ENCODE measurements at places on chromosomes 6 and 20.

DNA sequence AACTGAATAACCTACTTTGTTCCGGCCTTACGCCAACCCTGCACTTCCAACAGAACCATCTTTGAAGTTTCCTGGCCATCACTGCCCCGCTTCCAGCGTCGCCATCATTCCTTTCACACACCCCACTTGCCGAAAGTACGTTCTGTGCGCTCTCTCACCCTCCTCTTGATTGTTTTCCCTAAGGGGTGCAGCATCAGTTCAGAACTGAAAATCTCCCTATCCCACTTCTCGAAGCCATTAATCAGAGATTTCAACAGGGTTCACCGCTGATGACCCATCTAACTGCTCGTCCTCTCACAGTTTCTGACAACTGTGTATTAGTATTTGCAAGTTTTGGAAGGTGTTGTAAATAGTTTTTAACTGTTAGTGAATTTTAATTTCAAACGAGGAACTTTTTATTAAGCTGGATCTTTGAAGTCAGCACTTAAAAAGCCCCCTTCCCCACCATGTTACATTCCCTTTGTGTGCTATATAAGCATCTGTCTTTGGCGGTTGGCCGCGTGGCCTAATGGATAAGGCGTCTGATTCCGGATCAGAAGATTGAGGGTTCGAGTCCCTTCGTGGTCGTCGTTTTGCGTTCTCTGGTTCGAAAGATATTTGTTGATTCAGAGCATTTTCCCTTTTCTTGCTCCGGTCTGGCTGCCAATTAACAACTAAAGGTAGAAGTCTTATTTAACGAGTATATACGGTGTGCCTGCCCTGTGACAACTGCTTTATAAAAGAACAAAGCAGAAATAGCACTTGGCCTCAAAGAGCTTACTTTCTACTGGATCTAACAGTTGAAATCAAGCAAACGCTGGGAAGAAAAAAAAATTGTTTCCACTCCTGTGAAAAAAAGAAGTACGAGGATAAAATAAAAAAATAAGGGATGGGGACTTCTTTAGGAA is 42.6 kb downstream of the TRIM27 start:
- DNase-seq, result peak; percentile 96

DNA sequence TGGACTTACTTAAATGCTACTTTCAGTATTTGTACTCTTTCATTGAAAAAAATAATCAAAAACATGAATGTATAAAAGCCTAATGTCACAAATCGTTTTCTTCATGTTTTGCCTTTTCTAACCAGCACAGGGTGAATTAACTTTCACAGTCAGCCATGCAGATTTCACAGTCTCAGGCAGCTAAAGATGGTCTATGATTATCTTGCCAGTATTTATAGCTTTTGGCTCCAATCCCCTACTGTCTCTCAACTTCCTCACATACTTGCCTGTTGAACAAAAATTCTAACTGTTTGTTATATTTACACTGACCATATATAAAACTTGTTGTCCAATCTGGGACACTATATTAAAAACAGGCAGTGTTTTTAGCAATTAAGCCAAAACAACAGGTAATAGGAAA is 358.2 kb downstream of the ARHGAP18 start:
- no peak for DNase-seq

- DNase-seq, result no peak
Measured at GRCh38 chr20:63738687-63739129, 868 bp upstream of the SLC2A4RG start.

GRCh38 chr6:113505084-113505699 is 352.0 kb upstream of the MARCKS start:
- DNase-seq, result no peak

GRCh38 chr6:42279144-42279781 is 61.6 kb upstream of the MRPS10 start:
- DNase-seq, result no peak

Measured in activated CD8-positive, alpha-beta memory T cell treated with anti-CD3 and anti-CD28 coated beads, Interleukin-2, amount 50 U/mL, for 48 hours (primary cell).